ENCODE measurements at places on chromosomes 2 and 18.

DNA sequence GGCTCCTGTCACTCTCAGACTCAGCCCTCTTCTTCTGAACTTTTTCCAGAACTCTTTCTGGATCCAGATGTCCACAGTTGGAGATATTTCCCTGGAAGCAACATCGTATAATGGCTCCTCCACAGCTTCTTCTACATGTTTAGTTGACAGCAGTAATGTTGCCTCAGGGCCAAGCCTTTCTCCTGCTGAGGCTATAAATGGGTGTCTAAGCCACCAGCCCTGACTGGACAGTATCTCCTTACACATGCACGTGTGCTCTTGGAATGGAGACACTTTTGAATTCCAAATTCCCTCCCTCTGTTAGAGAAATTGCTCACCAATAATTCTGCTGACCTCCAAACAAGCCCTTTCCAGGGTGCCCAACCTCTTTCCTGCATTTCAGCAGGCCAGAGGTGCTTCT lies 156.2 kb upstream of the PIK3C3 start:
- DNase-seq, result no peak

DNA sequence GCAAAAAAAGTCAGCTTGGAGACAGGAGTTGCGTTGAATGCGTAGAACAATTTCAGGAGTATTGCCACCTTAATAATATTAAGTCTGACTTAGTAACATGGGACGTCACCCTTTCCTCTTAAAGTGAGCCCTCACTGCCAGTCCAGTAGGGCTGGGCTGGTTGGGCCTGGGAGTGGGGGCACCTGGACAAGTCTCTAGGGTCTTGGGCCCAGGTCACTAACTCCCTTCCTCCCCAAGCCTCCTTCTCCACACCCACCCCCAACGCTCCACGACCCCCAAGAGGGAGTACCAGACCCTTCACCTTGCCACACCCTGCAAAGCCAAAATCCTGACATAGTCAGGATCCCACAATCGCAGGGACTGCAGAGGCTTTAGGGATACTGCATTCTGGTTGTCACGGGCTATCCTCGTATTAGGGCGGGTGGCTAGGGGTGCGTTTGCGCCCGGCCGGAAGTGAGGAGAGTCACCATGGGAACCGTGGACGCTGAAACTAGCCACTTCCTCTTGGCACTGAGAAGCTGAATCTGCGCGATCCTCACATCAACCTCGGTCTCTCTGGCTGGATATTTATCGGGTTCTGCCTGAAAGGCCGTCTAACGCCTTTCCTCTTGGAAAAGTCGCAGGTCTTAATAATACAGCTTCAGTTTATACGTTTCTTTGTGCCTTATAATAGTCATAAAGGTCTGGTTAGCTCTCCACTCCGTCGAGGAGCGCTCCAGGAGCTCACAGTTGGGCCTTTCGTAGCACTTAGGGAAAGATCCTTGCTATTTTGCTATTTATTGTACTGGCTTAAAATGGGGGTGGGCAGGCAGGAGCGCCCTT lies 10.3 kb upstream of the CXXC1 start:
- DNase-seq, result peak; percentile 53

DNA sequence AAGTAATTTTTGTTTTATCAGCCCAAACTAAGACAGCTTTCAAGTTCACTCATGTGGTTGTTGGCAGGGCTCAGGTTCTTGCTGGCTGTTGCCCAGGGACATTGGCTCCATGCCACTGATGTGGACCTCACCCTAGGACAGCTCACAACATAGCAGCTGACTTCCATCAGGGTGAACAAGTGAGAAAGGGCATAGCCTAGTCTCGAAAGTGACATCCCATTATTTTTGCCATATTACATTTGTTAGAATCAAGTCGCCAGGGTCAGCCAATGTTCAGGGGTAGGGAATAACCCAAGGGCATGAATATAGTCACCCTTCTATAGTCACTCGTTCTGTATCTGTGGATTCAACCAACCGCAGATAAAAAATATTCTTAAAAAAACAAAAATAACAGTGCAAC lies 10.7 kb upstream of the CWC22 start:
- no peak for DNase-seq

DNA sequence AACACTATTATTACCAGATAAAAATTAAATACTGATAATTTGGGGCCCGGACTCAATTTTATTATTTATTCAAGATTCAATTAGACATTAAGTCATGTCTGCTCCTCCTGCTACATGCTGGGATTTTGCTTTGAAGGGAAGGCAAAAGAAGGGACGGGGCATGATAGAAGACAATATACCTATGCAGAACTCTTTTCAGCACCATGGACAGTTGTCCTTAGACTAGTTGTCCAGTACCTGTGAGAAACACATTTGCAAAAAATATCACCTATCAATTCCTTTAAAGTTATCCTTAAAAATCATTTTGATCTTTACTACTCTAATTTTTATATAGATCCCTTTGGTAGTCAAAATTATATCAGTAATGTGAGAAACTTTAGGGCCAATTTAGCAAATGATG lies 100.2 kb upstream of the SULT1C3 start:
- no peak for DNase-seq

DNA sequence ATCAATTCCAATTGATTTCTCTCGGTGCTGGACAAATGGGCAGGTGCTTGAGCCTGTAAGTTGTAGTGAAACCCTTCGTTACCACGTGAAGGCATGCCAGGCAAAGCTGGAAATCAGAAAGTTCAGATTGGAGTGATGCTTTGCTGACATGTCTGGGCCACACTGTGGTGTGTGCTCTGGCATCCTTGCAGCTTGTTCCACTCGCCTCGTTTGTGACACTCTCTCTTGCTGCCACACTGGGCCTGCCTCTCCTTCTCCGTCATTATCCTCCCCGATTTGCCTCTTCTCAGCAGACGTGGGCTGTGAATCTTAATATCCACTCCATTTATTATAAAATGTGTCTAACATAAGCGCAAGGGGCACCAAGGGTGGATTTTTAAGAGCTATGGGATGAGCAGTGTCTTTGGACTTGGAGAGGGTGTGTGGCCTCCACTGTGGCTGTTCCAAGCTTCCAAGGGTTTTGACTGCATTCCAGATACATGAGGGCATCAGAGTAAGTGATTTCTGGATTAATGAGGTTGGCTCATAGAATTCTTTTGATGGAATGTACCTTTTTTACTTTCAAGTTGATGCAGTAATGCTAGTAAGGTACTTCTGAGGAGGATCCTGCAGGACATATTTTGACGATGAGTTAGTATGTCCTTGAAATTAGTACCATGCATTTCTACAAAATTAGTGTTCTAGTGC lies 238.8 kb downstream of the TPGS2 start:
- DNase-seq, result no peak

DNA sequence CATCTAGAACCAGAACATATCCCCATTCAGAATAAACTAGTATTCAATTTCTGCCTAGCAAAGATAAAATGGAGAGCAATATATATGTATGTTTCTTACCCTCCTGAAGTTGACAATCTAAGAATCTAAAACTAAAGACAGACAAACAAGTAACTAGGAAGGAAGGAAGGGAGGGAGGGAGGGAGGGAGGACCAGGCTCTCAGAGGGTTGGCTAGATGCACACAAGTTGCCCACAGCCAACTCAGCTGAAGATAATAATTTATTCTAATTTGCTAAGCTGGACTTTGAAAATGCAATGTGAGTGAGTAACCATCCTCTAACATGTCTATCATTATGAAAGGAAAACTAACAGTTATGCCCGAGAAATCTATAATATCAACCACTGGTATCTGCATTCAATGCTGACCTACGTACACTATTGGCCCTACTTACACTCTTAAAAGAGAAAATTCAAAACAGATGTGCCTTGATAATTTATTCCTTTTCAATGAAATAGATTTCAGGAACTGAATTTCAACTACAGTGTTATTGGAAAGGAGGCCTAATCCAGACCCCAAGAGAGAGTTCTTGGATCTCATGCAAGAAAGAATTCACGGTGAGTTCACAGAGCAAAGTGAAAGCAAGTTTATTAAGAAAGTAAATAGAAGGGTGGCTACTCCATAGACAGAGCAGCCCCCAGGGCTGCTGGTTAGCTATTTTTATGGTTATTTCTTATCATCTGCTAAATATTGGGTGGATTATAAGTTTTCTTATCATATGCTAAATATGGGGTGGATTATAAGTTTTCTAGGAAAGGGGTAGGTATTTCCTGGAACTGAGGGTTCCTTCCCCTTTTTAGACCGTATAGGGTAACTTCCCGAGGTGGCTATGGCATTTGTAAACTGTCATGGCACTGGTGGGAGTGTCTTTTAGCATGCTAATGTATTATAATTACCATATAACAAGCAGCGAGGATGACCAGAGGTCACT lies 288.5 kb upstream of the SLC39A10 start:
- DNase-seq, result no peak

GRCh38 chr2:129765326-129765677 lies 214.2 kb upstream of the RAB6C start:
- no peak for DNase-seq

DNA sequence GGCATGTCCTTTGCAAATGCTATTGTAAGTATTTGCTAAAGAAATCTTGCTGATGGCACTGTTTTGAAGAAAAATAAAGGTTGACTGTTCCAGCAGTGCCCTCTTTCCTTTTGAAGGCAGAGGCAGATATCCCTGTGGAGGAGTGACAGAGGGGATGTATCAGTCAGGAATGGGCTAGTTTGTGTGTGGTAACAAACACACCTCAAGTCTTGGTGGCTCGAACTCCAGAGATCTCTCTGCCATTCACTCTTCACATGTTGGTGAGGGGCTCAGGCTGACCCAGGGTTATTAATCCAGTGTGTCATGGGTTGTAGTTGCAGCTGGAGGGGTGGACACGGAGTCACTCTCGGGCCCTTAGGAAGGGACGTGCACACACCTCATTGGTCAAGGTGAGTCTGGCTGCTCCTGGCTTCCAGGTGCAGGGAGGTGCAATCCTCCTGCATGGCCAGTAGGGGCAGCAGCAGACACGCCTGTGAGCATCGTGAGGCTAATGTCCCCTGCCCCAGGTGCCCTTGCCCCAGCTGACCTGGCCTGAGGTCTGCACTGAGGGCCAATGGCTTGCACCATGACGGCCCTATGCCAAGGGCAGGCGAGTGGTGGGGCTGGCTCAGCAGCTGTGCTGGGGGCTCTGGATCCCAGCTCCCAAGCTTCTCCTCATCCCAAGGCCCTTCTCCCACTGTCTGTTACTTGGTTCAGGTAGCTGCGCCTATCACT lies 146.5 kb downstream of the ASB1 start:
- no peak for DNase-seq

DNA sequence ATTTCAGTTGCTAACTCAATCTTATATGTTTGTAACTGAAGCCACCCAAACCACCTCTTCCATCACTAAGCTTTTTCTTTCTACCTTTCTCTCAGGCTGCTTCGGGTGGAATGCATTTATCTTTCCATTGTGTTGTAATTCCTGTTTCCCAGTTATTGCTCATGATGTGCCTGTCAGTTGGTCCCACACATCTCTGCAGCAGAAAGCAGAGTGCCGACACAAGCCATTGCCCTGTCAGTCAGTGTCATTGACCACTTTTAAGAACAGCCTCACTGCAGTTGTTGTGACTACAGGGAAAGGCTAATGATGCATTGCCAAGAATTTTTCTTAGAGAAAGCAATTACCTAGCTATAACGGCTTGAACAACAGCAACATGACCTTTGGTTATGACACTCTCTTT lies 24.8 kb upstream of the KCNJ3 start:
- DNase-seq, result no peak

GRCh38 chr2:9248363-9248762 lies 41.8 kb downstream of the ASAP2 start:
- DNase-seq, result no peak

DNA sequence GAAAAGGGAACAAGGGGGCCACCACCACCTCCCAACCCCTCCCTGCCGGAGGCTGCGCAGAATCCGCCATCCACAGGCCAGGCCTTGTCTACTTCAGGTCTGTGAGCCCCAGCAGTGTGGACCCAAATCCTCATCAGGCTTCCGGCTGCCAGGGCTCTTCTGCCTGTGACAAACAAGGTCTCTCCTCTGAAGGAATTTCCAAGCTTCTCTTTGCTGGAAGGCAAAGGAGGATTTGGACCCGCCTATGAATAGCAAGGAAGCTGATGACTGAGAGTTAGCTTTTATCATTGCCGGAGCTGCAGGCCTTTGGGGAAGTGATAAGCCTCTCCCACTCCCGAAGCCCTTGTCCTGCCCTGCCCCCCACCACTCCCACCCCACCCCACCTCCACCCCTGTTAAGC lies 93.7 kb upstream of the SH3BP4 start:
- DNase-seq, result no peak

- no peak for DNase-seq
Measured at GRCh38 chr2:12296915-12297314, 419.8 kb upstream of the TRIB2 start.

- DNase-seq, result no peak
Measured at GRCh38 chr2:25483607-25484266, 142.0 kb upstream of the DNMT3A start.

DNA sequence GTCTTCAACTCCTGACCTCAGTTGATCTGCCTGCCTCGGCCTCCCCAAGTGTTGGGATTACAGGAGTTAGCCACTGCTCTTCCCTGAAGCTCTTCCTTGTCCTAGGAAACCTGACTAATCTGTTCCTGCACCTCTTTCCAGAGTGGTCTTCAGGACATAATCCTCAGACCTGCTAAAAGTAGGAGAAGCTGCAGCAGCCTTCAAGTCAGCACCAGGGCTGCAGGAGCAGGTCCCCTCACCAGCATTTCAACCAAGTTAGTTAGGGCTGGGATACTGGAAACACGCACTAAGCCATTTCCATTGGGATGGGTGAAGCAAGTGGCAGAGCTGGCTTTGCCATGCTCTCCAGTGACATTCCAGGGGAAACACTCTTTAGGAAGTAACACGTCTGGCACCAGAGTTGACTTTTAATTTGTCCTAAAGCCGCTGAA lies 9.9 kb downstream of the NCL start:
- no peak for DNase-seq

DNA sequence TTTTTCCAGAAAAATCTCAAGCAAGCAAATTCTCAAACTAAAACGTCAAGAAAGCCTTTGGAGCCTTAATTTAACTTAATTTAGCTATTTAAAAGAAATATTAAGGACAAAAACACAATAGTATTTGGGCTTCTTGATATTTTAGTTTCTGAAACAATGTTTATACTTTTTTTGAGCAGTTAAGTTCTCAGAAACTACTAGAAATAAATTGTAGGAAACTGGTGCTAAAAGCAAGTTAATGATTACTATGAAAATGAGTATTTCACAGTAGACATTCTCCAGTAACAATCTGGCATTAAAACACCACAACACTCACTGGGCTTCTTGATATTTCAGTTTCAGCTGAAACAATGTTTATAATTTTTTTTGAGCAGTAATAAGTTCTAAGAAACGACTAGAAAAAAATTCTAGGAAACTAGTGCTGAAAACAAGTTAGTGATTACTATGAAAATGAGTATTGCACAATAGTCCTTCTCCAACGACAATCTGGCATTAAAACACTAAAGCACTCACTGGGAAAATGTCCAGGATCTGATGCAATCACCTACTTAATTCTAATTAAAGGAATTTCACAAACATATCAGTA lies 45.1 kb downstream of the TRAK2 start:
- DNase-seq, result no peak

- DNase-seq, result no peak
Measured at GRCh38 chr2:232876978-232877441, 6.9 kb downstream of the SNORC start.

DNA sequence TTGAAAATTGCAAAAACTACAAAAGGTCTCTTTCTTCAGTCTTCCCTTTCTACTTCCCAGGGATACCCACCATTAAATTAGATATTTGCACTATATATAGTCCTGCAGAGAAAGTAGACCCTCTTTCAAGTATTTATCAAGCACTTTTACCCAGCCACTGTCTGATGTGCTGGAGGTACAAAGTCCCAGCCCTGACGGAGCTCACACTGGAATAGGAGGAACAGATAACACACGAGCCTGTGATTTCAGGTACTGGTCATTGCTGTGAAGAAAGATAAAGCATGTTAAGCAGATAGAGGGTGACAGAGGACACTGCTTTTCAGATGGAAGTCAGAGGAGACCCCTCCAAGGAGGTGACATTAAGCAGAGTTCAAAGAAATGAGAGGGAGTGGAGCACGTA lies 19.6 kb downstream of the SEC11C start:
- DNase-seq, result no peak

Measured in stimulated activated CD8-positive, alpha-beta memory T cell treated with anti-CD3 and anti-CD28 coated beads, Interleukin-12 subunit alpha, Interleukin-12 subunit beta, amount 100 ng/mL, for 1 hour (primary cell).